ENCODE measurements at places on chromosomes 2 and 18. TPM values are rescaled to one million over a fixed set of nuclear protein-coding genes. Genes with fewer than 3 reads are reported as not detected.
A peak's percentile ranks its signal among the peaks of the same experiment; 100 is the strongest.

Gene PRSS56
- total RNA-seq, result not detected

Gene FAP
- total RNA-seq, result not detected

Gene UGT1A7
- total RNA-seq, result not detected

Gene RAPGEF4
- total RNA-seq, result 0.17 TPM

- H3K27me3 ChIP-seq, result peaks cover 8% of the 10 kb centered on the region
- H3K36me3 ChIP-seq, result no peaks in the 10 kb centered on the region
These were observed 221.7 kb upstream of the SH3BP4 start for GRCh38 chr2:234730066-234730640.

GRCh38 chr18:7754258-7754657, 187.1 kb downstream of the PTPRM start:
- H3K36me3 ChIP-seq, result no peaks in the 10 kb centered on the region
- no peak overlapping the region for H3K4me3 ChIP-seq
- H3K27ac ChIP-seq, result no peak overlapping the region
- H3K27me3 ChIP-seq, result no peaks in the 10 kb centered on the region
- no peaks in the 10 kb centered on the region for H3K4me1 ChIP-seq

DNA sequence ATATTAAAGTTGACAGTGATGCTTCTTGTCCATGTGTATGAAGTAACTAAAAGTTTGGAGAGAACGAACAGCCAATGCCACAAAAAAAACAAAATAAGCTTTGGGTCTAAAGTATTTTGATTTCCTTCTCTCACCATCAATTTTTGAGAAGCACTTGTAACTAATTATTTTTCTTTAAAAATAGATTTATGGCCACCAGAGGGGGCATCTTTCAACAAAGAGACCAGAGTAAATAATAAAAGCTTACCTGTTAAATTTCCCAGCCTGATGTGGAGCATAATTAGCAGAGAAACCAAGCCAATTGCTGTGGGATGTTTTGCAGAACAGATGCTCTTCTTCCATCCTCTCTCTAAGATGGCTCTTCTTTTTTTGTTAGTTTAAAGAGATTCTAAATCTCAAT, 29.0 kb downstream of the LINC00305 start:
- H3K27me3 ChIP-seq, result no peaks in the 10 kb centered on the region
- no peak overlapping the region for H3K27ac ChIP-seq
- no peak overlapping the region for H3K4me3 ChIP-seq
- H3K36me3 ChIP-seq, result no peaks in the 10 kb centered on the region

GRCh38 chr2:196239622-196240587, 68.5 kb upstream of the STK17B start:
- peak; percentile 67 for DNase-seq
- H3K4me3 ChIP-seq, result peak overlapping the region; percentile 41
- no peaks in the 10 kb centered on the region for H3K27me3 ChIP-seq

DNA sequence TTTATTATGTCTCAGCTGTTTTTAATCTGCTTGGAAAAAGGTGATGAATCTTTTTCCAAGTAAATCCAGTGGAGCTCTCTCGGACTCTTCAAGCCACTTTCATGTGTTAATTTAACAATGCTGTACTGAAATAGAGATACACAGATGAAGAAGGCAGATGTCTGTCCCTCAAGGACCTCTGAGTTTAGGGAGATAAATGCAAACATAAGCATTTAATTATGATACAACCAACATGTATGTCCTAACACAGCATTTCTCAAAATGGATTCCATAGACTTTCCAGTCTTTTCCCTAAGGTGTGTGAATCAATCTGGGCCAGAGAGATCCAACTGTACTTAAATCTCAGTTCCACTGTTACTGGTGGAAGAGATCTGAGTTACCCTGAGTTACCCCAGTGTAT, 262.4 kb downstream of the RND3 start:
- H3K4me1 ChIP-seq, result no peaks in the 10 kb centered on the region
- no peak overlapping the region for H3K4me3 ChIP-seq
- H3K27me3 ChIP-seq, result no peaks in the 10 kb centered on the region
- no peak for DNase-seq

GRCh38 chr18:11963991-11964484, 17.3 kb upstream of the IMPA2 start:
- no peak overlapping the region for H3K27ac ChIP-seq
- H3K27me3 ChIP-seq, result no peaks in the 10 kb centered on the region
- no peaks in the 10 kb centered on the region for H3K4me1 ChIP-seq

- H3K27me3 ChIP-seq, result peaks cover 20% of the 10 kb centered on the region
- peaks cover 2% of the 10 kb centered on the region for H3K4me1 ChIP-seq
- no peak for DNase-seq
These were observed 188.4 kb downstream of the SH3BP4 start for GRCh38 chr2:235139956-235140800.

DNA sequence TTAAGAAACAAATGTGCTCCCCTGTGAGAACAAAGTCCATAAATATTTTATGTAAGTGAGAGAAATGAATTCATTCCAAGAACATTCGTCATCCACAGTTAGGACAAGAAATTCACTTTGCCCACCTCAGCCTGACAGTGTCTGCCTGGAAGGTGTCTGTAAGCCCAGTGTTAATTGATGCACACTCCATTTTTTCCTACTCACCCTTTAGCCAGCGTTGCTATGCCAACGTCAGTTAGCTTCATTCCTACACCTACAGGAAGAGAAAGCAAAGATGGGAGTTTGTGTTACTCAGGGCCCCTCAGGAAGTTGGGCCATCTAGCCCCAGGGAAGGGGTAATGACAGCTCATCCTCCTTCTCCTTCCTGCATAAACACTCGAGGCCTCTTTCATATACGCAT, 131.0 kb downstream of the ALPK2 start:
- no peak for DNase-seq
- H3K4me1 ChIP-seq, result peaks cover 18% of the 10 kb centered on the region
- H3K4me3 ChIP-seq, result no peak overlapping the region
- H3K36me3 ChIP-seq, result no peaks in the 10 kb centered on the region

Data from activated B cell treated with CpG ODN at 0.5 μM for 24 hours (primary cell).